Spinal cord (tissue), 10 donors: ENCODE measurements at places on chromosomes 12 and 14. TPM values are rescaled to one million over a fixed set of nuclear protein-coding genes. Genes with fewer than 3 reads are reported as not detected.

DNA sequence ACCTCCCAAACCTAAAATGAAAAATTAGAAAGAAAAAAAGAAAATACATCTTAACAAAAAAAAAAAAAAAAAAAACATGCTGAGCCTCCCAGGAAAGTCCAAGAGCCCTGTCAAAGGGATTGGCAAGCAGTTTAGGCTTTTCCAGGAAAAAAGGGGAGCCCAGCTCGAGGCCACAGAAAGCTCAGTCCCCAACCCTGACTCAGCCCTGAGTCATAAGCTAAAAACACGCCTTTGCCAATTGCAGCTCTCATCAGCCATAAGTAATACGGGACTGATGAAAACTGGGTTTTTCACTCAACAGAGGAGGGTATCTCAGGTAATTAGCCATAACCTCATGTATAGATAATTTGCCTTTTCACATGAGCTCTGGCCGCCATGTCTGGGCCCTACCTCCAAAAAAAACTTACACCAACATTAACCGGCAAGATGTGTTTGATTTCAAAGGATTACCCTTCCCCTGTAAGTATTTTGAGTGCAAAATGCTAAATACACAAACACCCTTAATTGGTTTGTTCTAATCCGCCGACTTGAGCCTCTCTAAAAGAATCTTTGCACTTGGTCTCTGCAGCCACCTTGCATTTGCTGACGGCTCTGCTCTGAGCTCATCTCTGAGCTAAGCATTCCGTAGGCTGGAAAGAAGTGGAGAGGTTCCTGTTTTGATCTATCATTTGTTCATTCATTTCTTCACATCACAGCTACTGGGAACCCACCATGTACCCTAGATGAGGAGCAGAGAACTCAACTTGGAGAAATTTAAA is 319.2 kb downstream of the BCL11B start:
- H3K4me3 ChIP-seq: no peak overlapping the region
- H3K27ac ChIP-seq: no peak overlapping the region
- no peaks in the 10 kb centered on the region for H3K36me3 ChIP-seq
- DNase-seq: no peak
- no peaks in the 10 kb centered on the region for H3K4me1 ChIP-seq

DNA sequence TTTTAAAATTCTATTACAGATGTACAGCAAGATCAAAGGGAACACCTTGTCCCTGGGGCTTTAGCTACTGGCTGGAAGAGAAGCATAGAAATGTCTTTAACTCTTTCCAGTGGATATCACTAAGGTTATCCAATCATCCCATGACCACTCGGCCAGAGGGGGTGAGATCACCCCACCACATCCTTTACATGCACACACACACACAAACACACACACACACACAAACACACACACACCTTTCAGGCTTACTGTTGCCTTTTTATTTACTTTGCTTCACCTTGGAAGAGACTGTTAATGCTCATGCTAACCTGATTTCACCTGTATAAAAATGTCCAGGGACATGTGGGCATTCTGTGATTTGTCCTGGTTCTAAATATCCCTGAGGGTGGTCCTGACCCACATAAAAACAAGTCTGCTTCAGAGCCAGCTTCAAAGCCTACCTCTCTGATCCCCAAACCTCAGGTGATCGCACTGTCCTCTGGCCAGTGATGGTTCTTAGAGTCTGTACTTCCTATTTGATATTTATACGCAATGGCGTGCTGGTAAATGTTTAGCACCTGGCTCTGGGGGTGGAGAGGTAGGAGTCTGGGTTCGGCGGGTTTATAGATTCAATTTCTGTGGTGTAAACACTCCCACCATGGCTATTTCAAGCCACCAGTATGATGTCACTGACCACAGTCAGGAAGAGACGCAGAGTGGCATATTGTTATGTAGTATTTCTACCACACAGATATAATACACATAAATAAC is 166.1 kb upstream of the EEA1 start:
- H3K36me3 ChIP-seq: no peaks in the 10 kb centered on the region
- H3K4me3 ChIP-seq: no peak overlapping the region
- no peak overlapping the region for H3K27ac ChIP-seq
- no peaks in the 10 kb centered on the region for H3K4me1 ChIP-seq
- no peaks in the 10 kb centered on the region for H3K27me3 ChIP-seq

DDX51 gene
- polyA plus RNA-seq: 35.8 TPM

- no peak for DNase-seq
- no peaks in the 10 kb centered on the region for H3K4me1 ChIP-seq
- H3K36me3 ChIP-seq: no peaks in the 10 kb centered on the region
- no peaks in the 10 kb centered on the region for H3K27me3 ChIP-seq
Measured at GRCh38 chr12:43832463-43833168, 3.3 kb upstream of the TMEM117 start.

BLOC1S1 gene
- polyA plus RNA-seq: 154 TPM

DNA sequence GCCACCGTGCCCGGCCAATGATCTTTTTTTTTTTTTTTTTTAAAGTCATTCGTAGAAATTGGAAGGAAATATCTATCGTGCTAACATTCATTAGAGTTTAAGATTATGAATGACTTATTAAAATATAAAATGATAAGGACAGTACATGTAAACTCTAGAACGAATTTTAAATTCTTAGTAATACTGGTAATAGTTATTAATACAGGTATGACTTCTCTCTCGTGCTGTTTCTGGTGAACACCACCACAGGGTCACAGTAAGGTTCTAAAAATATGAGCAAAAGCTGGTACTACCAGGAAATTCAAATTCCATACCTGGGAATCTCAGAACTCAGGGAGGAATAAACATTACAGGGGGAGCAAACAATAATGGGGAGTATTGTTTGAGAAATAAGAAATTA is 26.2 kb downstream of the WNK1 start:
- H3K4me3 ChIP-seq: no peak overlapping the region
- no peaks in the 10 kb centered on the region for H3K36me3 ChIP-seq
- H3K27me3 ChIP-seq: no peaks in the 10 kb centered on the region

VRTN gene
- polyA plus RNA-seq: not detected

CLEC1A gene
- polyA plus RNA-seq: 2.5 TPM

DEGS2 gene
- polyA plus RNA-seq: 7.4 TPM

ANG gene
- polyA plus RNA-seq: 1.4 TPM

GRCh38 chr14:41773536-41774279 is 167.0 kb downstream of the LRFN5 start:
- no peaks in the 10 kb centered on the region for H3K36me3 ChIP-seq
- H3K27ac ChIP-seq: no peak overlapping the region
- DNase-seq: peak; percentile 59
- H3K4me3 ChIP-seq: no peak overlapping the region
- no peaks in the 10 kb centered on the region for H3K27me3 ChIP-seq

DNA sequence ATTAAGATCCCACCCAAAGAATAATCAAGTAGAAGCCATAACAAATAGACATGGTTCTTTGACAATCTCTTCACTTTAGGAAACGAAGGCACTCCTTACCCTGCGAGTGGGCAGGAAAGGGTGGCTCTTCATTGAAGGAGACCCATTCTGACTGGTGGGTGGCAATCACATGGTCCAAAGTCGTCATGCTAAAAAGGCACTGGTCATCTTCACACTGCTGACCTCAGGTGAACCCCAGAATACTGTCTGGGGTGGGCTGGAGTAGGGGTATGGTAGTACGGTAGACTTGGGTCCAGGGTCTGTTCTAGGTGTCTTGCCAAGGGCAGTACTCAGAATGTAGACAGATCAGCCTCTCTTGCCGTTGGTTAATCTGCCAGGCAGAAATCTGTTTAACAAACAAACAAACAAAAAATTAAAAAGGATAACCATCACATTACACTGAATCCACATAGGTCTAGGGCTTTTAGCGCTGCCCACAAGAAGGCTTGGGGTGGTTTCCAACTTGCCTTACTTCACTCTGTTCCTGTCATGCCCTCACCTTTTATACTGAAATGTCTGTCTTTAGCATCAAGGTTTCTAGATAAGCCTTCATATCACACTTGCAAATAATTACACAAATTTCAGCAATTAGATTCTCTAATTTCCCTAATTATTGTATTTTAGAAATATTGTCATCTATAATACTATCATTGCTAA is 1.8 kb downstream of the STON2 start:
- DNase-seq: no peak
- H3K4me3 ChIP-seq: no peak overlapping the region
- no peaks in the 10 kb centered on the region for H3K4me1 ChIP-seq
- H3K36me3 ChIP-seq: peaks cover 17% of the 10 kb centered on the region
- H3K27me3 ChIP-seq: no peaks in the 10 kb centered on the region

CD69 gene
- 1.8 TPM for polyA plus RNA-seq

ADAM20 gene
- 0.21 TPM for polyA plus RNA-seq

GRCh38 chr14:90883782-90884181 is 67.6 kb upstream of the TTC7B start:
- H3K27ac ChIP-seq: no peak overlapping the region
- no peak for DNase-seq
- H3K27me3 ChIP-seq: no peaks in the 10 kb centered on the region
- H3K4me1 ChIP-seq: no peaks in the 10 kb centered on the region
- no peak overlapping the region for H3K4me3 ChIP-seq
- no peaks in the 10 kb centered on the region for H3K36me3 ChIP-seq

DNA sequence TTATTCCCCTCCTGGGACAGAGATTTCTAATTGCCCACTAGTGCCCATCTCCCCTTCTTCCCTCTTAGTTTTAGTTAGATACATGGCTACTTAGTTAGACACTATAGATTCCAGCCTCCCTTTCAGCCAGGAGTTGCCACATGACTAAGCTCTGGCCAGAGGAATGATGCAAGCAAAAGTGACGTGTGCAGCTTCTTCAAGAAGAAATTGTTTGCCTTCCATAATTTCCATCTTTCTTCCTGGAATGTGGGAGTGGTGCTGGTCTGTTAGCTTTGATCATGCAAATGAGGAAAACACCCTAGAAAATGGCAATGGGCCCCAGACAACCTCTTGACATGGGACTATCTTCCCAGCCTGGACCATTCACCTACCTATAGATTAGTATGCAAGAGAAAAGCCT is 21.4 kb downstream of the CCDC177 start:
- H3K4me1 ChIP-seq: peaks cover 23% of the 10 kb centered on the region
- H3K27me3 ChIP-seq: peaks cover 8% of the 10 kb centered on the region
- no peak overlapping the region for H3K4me3 ChIP-seq
- DNase-seq: no peak

RND1 gene
- 41.7 TPM for polyA plus RNA-seq

TPPP2 gene
- polyA plus RNA-seq: 0.71 TPM

GXYLT1 gene
- 10.3 TPM for polyA plus RNA-seq

GRCh38 chr12:1297206-1297605 is 297.2 kb downstream of the FBXL14 start:
- no peaks in the 10 kb centered on the region for H3K36me3 ChIP-seq
- no peak overlapping the region for H3K4me3 ChIP-seq
- H3K4me1 ChIP-seq: no peaks in the 10 kb centered on the region

ACOT4 gene
- 1.3 TPM for polyA plus RNA-seq

DNA sequence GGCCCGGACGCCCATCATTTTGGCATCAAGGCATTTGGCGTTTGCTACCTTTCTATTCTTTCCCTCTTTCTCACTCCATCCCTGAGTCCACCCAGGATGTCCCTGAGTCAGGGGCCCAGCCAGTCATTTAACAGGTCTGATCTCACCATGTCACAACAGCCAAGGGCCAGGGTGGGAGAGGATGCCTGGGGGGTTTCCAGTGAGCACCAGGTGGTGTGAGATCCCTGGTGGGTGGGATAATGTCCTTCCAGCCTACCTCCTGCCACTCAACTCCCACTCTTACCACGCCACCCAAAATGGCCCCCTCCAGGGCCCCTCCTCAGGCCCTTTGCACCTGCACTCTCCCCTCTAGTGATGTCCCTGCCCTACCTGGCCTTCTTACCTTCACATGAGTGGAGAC is 310.8 kb downstream of the BCL11B start:
- H3K4me3 ChIP-seq: no peak overlapping the region
- H3K27me3 ChIP-seq: no peaks in the 10 kb centered on the region
- DNase-seq: no peak
- H3K4me1 ChIP-seq: peaks cover 2% of the 10 kb centered on the region

DNA sequence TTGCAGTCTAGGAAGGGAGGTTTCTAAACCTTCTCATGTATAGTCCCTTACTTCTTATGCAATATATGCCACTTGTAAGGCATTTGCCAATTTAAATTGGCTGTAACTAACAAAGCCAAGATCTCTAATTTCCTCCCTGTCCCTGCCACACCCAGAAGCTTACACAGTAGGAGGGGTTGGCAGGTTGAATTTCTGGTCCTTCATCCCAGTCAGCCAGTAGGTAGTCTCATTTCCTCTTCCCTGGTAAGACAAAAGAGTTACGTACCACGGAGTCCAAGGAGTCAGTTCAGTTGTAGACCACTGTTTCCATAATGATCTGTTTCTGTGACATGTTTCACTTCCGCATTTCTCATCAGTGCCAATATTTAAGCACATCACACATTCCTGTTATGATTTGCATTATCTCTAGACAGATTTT is 47.0 kb upstream of the PLBD1 start:
- H3K36me3 ChIP-seq: no peaks in the 10 kb centered on the region
- no peak overlapping the region for H3K27ac ChIP-seq
- DNase-seq: no peak
- no peaks in the 10 kb centered on the region for H3K4me1 ChIP-seq

PSEN1 gene
- polyA plus RNA-seq: 53.4 TPM

DNA sequence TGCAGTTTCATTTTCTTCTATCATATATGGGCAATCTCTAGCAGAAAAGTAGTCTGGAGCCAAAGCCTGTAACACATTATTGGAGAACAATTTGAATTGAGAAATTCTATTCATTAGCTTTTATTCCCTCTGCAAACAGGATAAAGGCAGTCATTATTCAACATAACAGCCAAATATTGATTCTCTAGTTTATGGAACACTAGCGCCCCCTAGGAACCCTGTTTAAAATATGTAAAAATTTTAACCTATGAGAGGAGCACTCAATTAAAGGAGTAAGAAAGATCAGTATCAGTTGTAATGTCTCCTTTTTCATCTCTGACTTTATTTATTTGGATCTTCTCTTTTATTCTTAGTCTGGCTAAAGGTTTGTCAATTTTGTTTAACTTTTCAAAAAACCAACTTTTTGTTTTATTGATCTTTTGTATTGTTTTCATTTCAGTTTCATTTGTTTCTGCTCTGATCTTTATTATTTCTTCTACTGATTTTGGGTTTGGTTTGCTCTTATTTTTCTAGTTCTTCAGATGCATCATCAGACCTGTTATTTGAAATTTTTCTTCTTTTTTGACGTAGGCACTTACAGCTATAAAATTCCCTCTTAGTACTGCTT is 4.8 kb upstream of the LMNTD1 start:
- H3K27me3 ChIP-seq: no peaks in the 10 kb centered on the region
- no peak overlapping the region for H3K4me3 ChIP-seq
- H3K27ac ChIP-seq: no peak overlapping the region
- no peaks in the 10 kb centered on the region for H3K4me1 ChIP-seq
- H3K36me3 ChIP-seq: no peaks in the 10 kb centered on the region

SLCO1B3 gene
- polyA plus RNA-seq: not detected
